Fibroblast of lung (primary cell): ENCODE measurements at places on chromosomes 4 and X.
A peak's percentile ranks its signal among the peaks of the same experiment; 100 is the strongest.

DNA sequence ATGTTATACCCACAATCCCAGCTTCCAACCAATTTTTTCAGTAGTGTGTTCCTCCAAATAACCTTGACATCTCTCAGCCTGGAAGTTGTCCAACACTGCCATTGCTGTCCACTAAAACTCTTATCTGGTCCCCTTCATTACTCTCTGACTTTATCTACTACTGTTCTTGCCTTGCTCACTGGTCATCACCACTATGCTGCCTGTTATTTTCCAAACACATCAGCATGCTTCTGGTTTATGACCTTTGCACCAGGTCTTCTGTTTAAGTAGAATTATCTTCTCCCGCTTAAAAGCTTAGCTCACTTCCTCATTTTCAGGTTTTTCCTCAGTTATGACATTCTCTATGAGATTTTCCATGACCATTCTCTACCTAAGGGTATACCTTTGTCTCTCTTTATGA is 5.5 kb downstream of the ELMOD2 start:
- DNase-seq: no peak

GRCh38 chrX:151386838-151387459 is 10.1 kb upstream of the VMA21 start:
- DNase-seq: no peak

DNA sequence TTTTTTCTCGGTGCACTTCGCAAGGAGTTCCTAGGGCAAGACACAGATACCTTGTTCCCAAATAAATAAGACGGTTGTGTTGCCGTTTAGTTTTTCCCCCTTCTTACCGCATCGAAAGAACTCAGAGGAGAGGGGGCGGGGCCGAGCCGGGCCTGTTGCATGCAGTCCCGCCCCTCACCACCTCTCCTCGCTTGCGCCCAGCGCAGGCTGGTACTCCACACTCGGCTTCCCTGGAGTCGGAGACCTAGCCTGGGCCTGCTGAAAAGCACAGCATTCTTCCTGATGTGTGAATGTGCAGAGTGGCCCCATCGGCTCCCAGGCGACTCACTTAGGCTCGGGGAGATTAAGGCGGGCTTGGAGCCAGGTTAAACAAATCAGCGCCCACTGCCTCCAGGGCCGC is 26.1 kb upstream of the VMA21 start:
- no peak for DNase-seq

GRCh38 chr4:142474398-142475087 is 371.6 kb downstream of the INPP4B start:
- DNase-seq: peak; percentile 26

DNA sequence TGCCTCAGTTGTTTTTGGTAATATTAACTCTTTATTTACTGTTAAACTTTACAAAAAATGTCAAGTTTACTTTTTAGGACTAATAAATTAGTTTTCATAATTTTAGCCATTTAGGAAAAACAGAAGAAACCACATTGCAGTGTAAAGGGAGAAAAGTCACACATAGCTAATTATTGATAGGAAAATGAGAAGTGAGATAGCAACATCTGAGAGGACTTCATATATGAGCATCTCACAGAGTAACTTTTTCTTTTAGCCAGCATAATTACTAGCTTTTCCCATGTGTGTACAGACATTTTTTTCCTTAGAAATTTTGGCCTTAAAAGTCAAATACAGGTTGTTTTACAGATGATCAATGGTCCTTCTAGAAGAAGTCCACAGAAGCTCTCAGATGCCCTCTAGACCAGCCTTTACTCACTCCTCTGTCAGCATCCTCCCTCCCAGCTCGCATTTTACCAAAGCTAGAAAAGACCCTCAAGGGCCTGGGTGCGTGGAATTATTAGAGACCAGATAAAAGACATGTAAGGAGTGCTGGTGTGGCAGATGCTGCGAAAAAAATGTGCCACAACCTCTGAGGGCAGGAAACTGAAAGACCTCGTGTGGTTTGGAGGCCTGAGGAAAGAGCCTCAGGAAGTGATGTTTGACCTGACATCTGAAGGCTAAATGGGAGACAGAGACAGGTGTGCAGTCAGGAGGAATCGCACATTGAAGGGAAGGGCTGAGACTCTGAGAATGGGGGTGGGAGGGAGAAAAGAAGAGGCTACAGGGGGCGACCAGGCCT is 156.9 kb downstream of the CBR4 start:
- no peak for DNase-seq

GRCh38 chr4:27844376-27844775 is 983.7 kb downstream of the STIM2 start:
- peak; percentile 3 for DNase-seq

- DNase-seq: no peak
Measured at GRCh38 chr4:76105652-76106051, 31.1 kb downstream of the ART3 start.

DNA sequence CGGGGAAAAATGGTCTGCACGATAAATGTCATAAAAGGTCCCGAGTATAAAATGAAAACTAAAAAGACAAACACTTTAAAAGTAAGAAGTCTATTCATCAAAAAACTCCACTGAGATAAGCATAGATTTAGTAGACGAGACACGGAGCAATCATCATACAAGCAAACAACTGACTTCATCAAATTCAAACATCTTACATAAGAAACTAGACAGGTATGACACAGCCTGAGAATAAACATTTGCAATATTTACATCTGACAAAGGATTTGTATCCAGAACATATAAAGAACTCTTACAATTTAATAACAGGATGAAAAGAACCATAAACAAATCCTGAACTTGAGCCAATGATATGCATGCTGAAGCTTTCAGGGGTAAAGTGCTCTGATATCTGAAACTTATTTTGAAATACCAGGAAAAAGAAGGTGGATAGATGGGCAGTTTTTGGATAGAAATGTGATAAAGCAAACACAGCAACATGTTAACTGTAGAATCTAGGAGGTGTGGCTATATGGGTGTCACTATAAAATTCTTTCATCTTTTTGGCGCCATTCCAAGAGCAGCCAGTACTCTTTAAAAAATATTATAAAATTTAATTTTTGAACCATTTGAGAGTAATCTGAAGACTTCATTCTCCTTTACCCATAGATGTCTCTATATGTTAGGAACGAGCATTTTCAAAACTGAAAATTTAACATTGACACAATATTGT is 12.0 kb downstream of the MPP1 start:
- no peak for DNase-seq

- DNase-seq: peak; percentile 91
Measured at GRCh38 chr4:139734201-139734874, 68.7 kb downstream of the MGST2 start.

- DNase-seq: no peak
Measured at GRCh38 chr4:98739751-98740150, 81.3 kb upstream of the TSPAN5 start.

DNA sequence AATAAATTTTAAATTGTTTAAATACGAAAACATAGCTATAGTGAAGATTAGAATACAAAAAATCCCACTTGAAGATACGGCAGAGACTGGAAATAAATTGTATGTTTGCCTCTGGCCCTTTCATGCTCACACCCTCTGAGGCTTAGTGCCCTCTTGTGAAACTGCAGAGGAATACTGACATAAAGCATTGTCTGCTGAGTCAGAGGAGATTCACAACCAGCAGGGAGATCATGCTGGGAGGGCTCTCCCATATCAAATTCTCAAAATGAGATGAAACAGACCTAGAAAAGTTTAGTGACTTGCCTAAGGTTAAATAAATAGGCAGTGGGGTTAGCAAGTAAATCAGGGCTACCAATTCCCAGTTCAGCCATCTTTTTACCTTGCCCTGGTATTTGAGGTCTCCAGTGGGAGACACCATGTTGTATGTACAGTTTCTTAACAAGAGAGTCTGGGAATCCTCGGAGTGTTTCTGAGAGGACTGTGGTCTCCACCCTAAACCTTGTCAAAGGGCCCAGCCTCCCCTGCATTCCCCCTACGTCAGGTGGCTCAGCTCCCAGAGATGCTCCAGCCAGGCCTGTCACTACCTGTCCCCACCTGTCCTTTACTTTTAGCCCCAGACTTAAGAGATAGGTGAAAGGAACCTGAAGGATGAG is 581.4 kb upstream of the DIPK2B start:
- peak; percentile 70 for DNase-seq

DNA sequence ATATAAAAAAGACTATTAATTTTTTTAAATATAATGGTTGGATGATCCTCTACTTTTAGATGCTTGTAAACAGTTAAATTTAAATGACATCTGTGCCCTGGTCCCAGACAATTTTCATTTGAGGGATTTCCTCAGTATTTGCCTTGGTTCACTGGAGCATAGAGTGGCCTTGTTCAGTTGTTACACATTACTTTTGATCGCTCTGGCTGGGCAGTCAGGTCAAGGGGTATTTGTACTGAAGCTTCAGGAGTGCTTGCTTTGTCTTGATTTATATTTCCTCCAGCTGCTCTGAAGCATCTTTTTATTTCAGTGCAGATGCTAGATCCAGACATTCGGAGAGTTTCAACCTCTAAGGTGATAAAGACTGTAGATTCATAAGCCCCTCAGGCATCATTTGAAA is 50.0 kb downstream of the COMMD8 start:
- DNase-seq: no peak

DNA sequence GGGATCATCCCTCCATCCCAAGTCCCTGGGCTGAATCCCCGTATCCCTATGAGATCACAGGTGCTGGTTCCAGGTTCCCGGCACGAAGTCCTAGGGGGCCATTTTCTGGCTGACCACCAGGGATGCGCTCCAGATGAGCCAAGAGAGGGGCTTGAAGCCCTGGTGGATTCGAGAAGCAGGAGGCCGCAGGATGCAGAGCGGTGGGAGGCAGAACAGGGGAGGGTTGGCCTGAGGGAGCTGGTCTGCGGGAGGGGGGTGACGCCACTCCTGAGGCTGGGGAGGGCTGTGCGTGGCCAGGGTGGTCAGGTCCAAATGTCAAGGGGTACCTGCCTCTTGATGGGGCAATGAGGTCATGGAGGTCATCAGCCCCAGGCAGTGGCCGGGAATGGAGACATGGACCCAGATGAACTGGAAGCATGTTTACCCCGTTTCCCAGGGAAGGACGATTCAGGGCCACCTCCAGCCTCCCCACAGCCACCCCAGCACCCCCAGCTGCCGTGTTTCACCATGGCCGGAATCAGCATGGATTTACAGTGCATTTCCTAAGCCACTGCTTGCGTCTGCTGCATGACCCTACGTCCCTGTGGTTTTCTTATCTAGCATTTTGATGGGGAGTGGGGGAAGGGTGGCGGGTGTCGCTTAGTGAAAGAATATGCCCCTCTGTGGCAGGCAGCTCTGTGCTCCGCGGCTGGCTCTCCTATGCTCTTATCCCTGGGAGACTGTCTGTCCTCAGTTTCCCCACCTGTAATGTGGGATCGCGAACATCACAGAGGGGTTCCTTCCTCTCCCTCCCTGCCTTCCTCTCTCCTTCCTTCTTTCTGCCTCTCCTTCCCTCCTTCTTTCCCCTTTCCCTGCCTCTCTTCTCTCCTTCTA is 17.0 kb upstream of the HTRA3 start:
- DNase-seq: peak; percentile 67

DNA sequence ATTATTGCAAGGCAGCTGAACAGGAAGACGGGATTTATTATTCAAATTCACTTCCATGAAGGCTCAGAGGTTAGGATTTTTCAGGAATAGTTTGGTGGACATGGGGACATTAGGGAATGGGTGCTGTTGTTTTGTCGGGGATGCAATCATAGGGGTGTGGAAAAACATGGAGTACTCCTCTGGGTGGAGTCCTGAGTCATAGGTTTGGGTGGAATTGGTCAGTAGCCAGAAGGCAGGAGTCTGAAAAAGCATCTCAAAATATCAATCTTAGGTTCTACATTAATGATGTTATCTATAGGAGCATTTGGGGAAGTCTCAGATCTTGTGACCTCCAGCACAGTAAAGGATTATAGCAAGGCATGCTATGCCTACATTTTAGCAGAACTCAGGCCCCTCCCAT is 14.5 kb upstream of the ETNPPL start:
- no peak for DNase-seq

DNA sequence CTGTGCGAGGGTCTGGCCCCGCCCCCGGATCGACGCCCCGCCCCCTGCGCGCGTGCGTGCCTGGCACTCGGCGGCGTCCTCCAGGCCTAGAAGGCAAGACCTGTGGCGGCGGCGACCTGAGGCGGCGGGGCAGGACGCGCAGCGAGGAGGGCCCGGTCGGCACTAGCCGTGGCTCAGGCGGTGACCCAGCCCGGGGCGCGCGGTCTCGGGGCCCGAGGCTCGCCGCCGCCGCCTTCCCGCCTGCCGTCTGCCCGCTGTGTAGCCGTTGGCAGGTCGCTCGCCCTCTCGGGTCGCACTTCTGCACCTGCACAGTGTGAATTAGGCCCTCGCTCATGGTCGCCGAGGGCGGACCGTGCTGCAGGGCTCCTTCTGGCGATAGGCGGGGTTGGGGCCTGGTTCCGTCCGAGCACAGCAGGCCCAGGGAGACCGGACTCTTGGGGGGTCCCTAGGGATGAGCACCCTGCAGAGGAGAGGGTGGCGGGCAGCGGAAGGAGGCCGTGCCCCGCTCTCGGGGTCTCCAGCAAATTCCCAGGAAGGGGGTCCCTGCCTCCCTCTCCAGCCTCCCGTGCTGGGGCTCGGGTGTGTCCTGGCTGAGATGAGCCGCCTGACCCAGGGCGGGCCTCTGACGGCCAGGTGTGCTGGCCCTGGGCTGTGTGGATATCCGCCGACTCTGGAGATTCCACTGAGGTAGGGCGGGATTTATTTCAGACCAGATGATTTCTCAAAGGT is 557 bp upstream of the FAM53A start:
- no peak for DNase-seq

- peak; percentile 40 for DNase-seq
Measured at GRCh38 chr4:7261087-7261486, 68.7 kb downstream of the SORCS2 start.

DNA sequence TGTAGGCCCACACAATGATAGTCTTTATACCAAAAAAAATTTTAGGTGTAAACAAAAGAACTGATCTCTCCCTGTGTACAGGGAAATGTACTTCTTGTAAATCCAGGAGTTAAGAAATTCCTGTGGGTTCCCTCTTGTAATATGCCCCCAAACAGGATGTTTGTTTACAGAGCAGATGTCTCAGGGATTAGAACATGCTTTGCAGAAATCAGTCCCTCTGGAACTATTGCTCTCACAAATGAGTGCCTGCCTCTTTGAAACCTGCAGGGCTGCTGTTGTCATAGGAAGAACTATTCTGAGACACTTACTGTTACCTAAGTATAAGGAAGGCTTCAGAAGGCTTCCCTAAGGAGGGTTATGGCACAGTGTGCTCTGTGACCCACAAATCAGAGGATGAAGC is 35.6 kb downstream of the PAK3 start:
- peak; percentile 0 for DNase-seq

- DNase-seq: peak; percentile 60
Measured at GRCh38 chr4:150348079-150348478, 233.9 kb upstream of the MAB21L2 start.

- no peak for DNase-seq
Measured at GRCh38 chr4:184364100-184364921, 110.0 kb downstream of the IRF2 start.

DNA sequence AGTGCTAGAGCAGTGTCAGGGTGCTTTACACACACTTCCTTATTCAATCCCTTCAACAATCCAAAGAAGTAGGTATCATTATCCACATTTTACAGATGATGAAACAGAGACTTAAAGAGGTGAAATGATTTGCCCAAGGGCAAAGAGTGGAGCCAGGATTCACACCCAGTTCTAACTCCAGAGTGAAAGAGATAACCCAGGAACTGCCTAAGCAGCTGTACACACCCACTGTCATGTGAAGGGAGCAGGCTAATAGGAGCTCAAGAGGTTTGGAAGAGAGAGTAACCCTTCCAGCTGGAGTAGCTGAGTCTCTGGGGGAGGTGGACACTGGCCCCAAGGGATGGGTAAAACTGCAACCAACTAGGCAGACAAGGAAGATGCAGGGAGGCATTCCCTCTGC is 92.5 kb downstream of the FBXL5 start:
- DNase-seq: no peak

GRCh38 chr4:186723292-186724057 is at the start of gene FAT1:
Gene FAT1 (minus strand): TSS chr4:186723856. CDS start chr4:186709827, 14,029 bp downstream.
- peak; percentile 84 for DNase-seq

GRCh38 chrX:7085879-7086278 is 61.6 kb upstream of the STS start:
- no peak for DNase-seq
